ENCODE measurements at places on chromosomes 2 and 18.

- DNase-seq = no peak
These were observed 131.3 kb downstream of the SH3RF3 start for GRCh38 chr2:109260116-109260855.

GRCh38 chr2:228649447-228649846 lies 468.0 kb upstream of the SPHKAP start:
- no peak for DNase-seq

DNA sequence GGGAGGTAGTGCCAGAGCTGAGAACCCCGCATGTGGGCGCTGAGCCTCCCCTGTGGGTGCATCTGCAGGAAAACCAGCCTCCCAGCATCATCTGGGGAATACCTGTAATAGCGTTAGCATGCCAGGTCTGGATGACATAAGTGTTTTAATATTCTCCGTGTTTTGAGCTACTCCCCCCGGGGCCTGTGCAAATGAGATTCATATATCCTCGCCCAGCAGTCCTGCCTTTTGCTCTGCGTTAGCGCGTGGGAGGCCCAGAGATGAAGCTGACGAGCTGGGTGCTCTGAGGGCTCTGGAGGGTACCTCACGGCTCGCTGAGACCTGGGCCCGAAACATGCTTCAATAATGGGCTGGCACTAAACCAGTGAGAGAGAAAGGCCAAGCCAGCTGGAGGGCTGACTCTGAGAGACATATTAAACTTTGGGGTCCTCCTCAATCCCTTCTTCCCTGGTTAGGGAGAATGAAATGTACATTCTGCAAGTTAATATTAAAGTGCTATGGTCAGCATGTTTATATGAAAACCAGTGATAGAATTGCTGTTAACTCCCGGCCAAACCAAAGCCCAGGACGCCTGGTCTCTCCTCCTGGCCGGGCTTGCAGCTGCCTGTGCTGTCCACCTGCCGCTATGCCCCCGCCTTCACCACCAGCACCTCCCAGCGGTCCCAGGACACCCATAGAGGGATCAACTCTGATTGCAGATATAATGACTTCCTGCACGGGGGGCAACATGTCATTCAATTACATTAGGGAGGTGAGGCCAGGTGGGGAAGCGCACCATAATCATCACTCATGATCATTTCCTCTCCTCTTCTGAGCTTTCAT lies 77.0 kb downstream of the EDAR start:
- DNase-seq = no peak

DNA sequence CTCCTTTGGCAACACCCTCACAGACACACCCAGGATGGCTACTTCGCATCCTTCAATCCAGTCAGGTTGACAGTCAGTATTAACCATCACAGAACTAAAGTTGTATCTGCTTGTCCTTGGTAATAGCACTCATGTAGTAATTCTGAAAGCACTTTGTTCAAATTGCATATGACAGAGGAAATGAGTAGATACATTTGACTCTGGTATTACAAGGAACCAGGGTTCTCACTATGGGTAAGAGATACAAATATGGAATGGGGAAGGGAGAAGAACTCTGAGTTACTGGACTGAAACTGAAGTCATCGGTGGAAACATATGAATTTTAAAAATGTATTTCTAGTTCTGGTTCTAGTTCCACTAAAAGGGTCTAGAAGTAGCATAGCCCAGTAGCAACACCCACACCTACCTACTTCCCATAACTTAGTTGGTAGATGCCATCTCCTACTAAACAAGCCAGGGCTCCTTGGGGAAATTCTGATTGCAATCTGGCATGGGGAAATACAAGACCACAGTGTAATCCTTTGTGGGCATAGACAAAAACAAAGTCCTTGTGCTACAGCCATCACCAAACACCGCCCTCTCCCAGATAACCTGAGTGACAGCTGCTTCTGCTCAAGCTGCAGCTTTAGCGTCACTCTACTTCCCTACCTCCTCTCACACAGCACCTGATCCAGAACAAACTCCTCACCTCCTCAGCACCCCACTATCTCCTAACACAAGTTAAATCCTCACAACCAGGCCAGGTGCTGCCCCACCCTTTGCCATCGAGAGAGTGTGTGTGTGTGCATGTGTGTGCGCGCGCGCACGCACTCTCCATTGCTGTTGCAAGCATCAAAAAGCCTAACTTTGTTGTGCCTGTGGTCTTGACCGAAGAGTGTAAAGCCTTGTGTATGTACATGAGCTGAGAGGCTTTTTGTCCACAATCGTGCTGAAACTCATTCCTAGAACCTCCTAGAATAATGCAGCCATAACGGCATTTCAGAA lies 31.4 kb upstream of the CD226 start:
- no peak for DNase-seq

DNA sequence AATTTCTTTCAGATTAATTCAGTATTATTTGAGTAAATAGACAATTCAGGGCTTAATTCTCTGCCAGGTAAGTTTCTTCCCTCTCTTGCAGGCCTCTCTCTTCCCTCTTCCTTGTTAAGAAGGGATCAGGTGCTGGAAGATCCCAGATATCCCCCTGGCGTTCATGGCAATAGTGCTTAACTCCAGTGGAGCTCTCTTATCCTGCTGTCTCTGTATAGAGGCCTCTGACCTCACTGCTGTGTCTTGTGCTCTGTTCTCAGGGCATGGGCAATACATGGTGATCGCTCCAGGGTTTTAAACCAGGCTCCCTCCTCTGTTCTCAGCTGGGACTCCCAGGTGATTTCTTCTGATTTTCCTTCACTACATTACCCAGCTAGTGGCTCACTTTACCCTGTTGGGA lies 226.8 kb downstream of the MC4R start:
- no peak for DNase-seq

GRCh38 chr2:72955228-72956049 lies 38.1 kb downstream of the EMX1 start:
- DNase-seq = no peak

GRCh38 chr18:59383851-59384250 lies 24.8 kb upstream of the LMAN1 start:
- DNase-seq = no peak

- no peak for DNase-seq
These were observed 39.8 kb upstream of the ASAP2 start for GRCh38 chr2:9166579-9167377.

GRCh38 chr2:198417836-198418235 lies 613.4 kb downstream of the PLCL1 start:
- no peak for DNase-seq

GRCh38 chr2:150296770-150297546 lies 190.5 kb downstream of the RND3 start:
- no peak for DNase-seq

DNA sequence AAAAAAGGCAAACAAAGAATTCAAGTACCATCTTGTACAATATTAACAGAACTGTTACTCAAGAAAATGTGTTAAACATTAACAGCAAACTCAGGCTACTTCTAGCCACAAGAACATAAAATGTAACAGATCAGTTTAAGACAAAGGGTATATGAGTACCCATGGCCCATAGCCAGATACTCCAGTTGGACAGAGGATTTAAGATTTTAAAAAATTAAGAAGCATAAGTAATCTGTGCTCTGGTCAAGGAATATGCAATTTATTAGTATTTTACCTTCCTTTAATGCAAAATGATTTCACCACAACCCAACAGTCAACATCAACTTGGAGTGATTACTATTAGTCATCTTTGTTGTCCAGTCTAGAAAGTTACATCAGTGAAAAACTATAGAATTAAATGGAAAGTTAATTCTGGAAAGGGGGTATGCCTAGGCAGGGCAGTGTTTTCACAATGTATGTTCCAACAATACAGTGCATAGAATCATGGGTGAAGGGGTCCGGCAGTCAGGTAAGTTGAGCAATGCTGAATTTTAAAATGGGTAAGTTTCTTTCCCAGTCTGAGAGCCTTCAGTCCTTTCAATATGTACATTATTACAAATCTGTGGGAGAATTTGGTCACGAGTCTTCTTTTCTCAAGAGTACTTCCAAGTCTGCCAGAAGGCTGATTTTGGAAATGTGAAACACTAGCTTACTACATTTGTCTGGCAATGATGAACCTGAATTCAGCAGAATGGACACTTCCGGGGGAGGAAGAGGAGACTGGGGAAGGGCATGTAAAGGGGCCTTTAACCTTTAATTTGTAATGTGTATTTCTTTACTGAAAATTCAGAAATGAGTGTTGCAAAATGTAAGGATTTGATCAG lies 34.5 kb downstream of the SFT2D3 start:
- DNase-seq = no peak

DNA sequence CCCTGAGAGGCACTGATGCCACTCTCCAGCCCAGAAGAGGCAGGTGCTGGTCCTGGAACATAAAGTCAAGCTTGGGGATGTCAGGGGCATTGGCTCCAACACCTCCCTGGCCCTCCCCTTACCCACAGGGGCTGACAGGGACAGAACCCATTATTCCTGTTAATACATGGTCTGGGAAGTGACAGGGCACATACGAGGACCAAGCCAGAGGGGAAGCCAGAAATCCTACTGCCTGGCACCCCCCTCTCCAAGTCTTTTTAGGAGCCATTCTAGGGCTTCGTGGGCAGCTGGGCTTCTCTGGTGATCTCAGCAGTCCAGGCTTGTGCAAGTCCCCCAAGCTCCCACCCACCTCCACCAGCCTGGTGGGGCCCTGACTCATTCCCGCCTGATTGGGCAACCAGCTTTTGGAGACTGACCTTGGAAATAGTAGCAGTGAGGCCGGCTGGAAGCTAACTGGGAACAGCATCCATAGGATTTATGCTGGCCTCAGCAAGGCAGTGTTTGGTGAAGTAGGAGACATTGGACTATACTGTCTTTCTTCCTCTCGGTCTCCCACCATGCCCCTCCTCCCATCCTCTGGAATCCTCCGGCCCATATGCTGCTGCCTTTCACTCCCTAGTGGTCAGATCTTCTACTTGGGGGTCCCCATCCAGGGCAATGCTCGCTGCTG lies 86.4 kb upstream of the HK2 start:
- DNase-seq = no peak

DNA sequence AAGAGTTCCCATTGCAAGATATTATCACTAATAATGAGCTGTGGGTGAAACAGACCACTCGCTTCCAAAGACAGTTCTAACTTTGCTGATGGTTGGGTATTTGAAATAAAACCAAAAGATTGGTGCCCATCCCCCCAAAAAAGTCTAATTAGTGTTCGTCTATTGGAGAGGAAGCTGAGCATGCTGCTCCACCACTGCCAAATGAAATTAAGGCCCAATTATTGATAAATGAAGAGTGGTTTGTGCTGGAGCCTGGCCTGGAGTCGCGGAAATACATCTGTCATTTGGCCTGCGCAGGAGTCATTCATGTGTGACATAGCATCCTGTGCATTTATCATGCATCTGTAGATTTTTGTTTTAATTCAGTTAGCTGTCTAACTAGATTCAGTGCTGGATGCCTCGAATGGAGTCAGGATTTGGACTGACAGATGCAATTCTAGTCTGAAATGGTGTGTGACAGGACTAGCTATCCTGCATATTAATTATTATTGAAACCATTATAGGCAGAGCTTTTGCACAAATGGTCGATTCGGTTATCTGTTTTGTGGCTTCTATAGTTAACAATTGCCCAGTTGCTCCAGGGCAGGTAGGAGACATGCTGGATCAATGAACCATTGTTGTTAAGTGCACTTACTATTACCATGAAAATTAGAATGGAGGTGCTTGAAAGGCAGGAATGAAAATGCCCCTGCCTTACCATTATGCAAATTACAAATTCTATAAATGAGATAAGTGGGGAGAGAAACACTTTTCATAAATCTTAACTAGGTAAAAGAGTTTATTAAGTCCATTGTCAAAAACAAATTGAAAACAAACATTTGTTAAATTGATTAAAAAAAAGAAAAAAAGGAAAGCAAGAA lies 450.4 kb upstream of the TCF4 start:
- no peak for DNase-seq

- DNase-seq = no peak
These were observed 1.0 kb downstream of the ACVR1 start for GRCh38 chr2:157874997-157875640.

DNA sequence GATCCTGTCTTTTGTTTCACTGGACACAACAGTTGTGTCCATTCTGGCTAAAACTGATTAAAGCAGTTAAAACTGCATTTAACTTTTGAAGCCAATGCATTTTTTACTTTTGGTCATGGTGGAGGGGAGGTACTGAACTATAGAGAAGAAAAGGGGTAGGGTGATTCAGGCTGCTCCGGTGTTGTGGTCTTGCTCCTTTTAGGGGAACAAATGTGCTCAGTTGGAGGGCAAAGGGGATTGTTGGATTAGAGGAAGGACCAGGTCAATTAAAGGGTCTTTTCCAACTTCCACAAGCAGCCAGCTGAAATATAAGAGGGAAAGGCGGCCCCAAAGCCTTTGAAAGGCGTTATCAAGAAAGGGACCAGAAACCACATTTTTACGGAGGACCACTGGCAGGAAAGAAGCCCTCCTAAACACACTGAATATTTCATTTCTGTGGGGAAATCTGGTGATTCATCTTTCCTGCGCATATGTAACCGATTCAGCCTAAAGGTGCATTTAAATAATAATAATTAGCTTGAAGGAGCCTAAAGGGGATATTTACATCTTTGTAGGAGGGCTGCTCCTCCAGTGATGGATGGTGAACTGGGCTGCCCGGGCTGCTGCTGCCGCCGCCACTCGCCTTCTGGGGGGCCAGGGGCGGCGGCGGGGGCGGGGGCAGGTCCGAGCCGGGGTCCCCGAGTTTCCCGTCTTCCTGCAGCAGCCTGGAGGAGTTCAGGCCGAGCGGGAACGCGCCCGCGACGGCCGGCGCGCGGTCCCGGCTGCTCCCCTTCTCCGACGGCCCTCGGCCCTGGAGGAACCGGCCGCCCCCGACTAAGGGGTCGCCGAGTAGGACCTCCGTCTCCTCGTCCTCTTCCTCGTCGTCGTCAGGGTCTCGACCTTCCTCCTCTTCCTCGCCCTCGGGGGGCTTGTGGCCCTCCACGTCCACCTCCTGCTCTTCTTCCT lies 5.2 kb downstream of the SKOR2 start:
- DNase-seq = no peak

- peak; percentile 72 for DNase-seq
These were observed 1.7 kb downstream of the CXCR4 start for GRCh38 chr2:136116151-136116812.
